ENCODE measurements at places on chromosomes 16 and 17. TPM values are rescaled to one million over a fixed set of nuclear protein-coding genes. Genes with fewer than 3 reads are reported as not detected.

ASGR1 gene
- total RNA-seq: 9.5 TPM

GPR142 gene
- total RNA-seq: 0.68 TPM

- DNase-seq: no peak
Observed at GRCh38 chr16:84514874-84515835, 10.7 kb upstream of the MEAK7 start.

DNA sequence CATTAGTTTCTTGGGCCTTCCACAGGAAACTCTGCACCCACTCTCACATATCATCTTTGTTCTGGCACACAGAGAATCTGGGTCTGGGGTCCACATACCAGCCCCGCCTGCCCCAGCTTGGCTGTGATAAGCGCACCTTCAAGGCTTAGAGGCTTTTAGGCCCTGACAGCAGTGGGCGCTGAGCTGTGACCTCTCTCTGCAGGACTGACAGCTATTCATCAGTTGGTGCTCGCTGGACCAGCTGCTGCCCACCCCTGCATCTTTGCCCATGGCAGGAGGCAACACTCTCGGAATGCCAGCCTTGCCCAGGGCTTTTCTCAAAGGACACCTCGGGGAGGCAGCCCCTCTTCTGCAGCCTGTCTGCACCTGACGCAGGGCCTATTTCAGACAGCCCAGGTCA is 62.9 kb downstream of the SDK2 start:
- no peak for DNase-seq

IRF8 gene
- total RNA-seq: 2.4 TPM

SKAP1 gene
- 0.17 TPM for total RNA-seq

DNA sequence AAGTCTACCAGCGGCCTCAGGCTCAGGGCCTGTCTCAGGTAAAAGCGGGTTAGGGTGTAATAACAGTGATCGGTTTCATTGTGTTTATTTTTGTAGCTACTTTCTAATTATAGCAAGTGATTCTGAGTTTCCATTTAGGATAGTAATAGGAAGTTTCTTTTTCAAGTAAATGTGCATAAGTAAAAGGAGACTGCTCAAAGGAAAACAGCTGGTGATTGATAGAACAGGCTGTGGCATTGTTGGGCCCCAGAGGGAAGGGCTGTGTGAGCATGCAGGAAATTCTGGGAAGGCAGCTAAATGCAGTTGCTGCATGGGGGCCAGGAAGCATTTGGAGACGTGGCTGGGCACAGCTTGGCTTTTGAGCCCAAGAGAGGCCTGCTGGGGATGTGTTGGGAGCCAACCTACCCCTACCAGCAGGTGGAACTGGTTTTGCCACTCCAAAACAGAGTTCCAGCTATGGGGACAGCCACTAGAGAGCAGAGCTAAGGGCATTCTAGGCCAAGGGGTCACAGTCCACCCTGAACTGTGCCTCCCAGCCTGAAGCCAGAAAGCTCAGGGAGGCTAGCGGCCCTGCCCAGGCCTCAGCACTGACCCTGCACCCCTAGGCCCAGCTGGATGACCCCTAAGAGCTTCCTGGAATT is 12.6 kb downstream of the SNX20 start:
- DNase-seq: peak; percentile 46

GRCh38 chr16:88472637-88473205 is 19.6 kb downstream of the ZFPM1 start:
- DNase-seq: no peak

DNA sequence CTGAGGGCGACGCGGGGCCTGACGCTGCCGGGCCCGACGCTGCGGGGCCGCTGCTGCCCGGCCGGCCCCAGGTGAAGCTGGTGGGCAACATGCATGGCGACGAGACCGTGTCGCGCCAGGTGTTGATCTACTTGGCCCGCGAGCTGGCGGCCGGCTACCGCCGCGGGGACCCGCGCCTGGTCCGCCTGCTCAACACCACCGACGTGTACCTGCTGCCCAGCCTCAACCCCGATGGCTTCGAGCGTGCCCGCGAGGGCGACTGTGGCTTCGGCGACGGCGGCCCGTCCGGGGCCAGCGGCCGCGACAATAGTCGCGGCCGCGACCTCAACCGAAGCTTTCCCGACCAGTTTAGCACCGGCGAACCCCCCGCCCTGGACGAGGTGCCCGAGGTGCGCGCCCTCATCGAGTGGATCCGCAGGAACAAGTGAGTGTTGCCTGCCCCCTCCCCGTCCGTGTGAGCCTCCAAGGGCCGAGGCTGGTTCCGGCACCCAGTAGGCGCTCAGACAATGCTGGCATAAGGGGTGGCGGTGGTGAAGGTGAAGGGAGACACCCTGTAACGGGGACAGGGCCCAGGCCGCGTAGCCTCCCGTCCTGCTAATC is 676 bp downstream of the CPD start:
- DNase-seq: peak; percentile 11
